Esophagus muscularis mucosa (tissue), 4 donors: ENCODE measurements at places on chromosomes 13 and 19. TPM values are rescaled to one million over a fixed set of nuclear protein-coding genes. Genes with fewer than 3 reads are reported as not detected.

PSG5 gene
- total RNA-seq = not detected

MCEMP1 gene
- 0.42 TPM for total RNA-seq

KMT2B gene
- 22.5 TPM for total RNA-seq

ICAM5 gene
- 0.42 TPM for total RNA-seq

MATK gene
- total RNA-seq = 2.9 TPM

ZNF227 gene
- total RNA-seq = 10.9 TPM

SYT3 gene
- total RNA-seq = 0.71 TPM

CYP2S1 gene
- 3.0 TPM for total RNA-seq

GRCh38 chr13:100738176-100738855, 63.7 kb upstream of the TMTC4 start:
- no peak for DNase-seq

- DNase-seq = no peak
Observed at GRCh38 chr13:70042193-70042592, 65.4 kb upstream of the ATXN8OS start.

DNA sequence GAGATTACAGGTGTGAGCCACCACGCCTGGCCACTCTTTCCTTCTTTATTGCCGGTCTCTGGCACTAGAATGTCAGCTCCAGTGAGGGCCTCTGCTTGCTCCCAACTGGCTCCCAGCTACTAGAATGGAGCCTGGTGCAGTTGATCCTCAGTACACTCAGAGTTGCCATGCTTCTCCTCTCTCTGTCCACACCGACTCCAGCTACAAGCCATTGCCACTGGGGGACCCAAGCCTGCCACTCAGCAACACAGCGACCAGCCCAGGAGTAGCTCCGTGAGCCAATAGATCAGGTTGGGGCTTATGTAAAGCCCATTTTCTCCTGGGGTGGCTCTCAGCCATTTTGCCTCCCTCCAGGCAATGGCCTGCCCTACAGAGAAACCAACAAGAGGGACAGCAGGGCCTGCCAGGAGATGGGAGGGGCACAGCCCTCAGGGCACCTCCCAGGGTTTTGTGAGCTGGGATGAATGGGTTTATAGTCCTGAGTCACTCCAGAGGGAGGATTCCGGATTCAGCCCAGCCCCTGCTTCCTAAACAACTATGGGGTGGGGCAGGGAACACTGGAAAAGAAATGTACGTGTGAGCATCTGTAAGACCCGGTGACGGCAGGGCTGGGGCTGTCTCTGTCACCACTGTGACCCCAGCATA, 36.5 kb downstream of the OPA3 start:
- DNase-seq = no peak

DNA sequence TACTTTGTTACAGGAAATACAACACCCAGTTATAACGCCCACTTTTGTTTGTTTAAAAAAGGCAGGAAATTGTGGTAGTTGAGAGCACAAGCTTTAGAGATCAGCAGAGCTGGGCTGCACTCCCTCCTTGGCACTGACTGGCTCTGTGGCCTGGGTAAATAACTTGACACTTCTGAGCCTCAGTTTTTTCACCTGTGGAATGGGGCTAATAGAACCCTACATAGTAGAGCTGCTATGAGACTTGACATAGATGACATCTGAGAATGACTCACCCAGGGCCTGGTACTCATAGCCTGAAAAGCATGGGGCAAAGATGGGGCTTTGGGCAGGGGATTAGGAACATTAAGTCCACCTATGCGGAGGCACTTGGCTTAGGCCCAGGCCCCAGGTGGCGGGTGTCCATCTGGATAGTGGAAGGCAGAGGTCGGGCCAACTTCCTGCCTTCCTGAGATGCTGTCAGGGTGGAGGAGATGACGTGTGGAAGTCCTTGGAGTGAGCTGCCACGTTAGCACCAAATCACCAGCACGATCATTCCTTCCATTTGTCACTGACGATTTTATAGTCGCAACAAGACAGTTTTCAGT, 159.1 kb downstream of the KATNAL1 start:
- no peak for DNase-seq

- DNase-seq = no peak
Observed at GRCh38 chr13:25281935-25282332, 5.4 kb downstream of the MTMR6 start.

GRCh38 chr13:95250961-95251360, 50.3 kb downstream of the ABCC4 start:
- no peak for DNase-seq

- no peak for DNase-seq
Observed at GRCh38 chr19:46482631-46483030, 11.3 kb upstream of the PNMA8A start.

DNA sequence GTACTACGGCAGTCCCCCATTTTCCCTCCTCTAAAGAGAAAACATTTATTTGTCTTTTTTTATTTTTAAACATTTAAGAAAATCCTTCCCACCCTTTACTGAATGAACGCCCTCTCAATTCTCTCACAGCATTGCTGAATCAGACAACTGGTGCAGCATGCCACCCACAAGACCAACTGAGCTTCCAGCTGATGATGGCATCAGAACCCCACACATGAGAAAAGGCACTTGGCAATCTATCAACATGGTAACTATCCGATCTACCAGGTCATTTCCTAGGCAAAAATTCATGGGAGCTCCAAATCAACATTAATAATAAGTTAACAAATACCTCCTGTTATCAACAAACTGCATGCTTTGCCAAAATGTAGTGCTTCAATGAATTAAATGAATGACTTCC, 43.1 kb downstream of the LHFPL6 start:
- no peak for DNase-seq

- DNase-seq = no peak
Observed at GRCh38 chr19:2700660-2701360, 1.7 kb downstream of the GNG7 start.

DNA sequence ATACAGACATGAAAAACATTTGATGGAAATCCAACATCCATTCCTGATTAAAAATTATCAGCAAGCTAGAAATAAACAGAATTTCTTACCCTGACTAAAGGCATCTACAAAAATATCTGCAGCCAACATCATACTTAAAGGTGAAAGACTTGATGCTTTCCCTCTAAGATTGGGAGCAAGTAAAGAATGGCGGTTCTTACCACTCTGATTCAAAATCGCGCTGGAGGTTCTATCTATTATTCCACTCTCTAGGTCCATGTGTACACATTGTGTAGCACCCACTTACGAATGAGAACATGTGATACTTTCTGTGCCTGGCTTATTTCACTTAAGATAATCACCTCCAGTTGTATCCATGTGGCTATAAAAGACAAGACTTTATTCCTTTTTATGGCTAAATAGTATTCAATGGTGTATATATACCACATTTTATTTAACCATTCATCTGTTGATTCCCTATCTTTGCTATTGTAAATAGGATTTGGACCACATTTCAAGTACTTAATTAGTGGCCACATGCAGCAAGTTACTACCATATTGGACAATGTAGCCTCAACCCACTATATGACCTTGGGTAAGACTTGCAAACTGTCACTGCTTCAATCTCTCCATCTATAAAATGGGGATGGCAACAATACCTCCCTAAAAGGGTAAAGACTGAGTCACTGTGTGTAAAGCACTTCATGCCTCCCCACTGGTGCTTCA, 38.4 kb upstream of the CYP2A7 start:
- DNase-seq = no peak

DNA sequence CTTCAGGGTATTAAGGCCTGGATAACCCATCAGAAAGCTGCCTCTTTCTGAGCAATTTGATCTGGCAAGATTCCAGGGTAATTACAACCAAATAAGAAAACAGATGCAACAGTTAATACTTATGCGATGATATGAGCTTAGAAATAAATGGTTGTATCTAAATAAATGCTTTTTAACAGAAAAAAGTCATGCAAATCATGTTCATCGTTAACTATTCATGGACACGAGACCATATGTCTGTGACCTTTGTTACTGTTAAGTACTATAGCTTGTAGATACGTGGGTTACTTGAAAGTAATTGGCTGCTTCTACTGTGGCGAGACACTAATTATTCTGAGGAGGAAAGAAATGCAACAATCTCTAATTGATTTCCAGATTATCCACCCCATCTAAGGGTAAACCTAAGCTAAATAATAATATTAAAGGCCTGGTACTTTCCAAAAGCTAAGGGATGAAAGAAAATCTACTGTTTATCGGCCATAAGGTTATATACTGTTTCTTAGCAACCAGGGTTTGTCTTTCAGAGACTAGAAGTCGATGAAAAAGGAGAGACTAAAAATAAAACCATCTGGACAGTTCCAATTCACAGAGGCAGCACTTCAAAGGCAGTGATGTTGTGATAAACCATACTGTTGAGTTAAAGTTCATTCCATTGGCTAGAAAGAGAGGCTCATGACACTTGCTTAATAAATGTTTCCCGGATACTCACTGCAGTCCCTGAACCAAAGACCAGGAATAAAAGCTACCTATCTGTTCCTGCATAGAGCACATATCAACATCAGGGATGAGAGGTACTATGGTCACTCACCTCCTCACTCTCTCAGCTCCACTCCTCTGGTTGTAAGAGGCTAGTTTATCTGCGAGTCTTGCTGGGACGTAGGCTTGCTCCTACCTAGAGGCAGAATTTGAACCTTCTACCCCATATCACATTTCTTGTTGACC, 1.5 kb downstream of the EPSTI1 start:
- DNase-seq = no peak

DNA sequence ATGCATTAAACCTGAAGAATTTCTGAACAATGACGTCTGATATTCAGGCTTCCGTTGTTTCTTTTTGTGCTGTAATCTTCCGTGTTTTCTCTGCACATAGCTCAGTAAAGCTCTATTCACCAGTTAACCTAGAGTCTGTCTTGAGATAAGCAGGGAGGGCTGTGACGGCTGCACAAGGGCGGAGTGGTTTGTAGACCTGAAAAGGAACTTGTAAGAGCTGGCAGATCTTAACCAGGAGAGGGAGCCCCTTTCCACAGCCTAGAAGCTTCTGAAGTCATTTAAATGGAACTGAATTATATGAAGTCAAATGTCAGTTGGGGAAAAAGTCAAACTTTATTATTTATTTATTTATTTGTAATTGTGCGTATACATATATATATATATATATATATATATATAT, 27.5 kb downstream of the DPRX start:
- DNase-seq = no peak

DNA sequence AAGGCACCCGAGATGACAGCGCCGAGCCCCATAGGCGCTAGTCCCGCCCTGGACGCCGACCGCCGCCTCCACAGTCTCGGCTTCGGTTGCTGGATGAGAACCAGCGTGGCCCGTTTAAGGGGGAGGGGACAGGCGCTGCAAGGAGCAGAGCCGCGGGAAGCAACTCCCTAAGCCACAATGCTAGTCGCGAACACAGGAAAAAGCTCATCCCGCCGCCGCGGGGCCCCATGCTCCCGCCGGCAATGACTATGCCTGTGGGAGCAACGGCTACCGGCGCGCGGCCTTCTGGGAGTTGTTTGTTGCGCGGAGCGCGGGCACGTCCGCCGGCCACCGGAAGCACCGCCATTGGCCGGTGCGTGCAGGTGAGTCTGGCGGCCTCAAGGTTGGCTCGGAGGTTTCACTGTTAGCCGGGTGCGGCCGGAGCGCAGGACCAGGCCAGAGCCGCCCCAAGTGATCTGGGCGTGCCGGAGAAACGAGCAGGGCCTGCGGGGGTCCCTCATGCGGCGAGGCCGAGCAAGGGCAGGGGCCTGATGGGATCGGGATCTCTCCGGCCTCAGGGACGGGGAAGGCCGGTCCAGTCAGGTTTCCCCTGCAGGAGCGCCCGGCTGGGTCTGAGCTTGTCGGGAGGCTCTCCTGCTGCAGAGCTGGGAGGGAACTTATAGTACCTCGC, at the start of gene ZNF544:
ZNF544 (plus strand) TSS at position 330 of the 670 bp plus-strand sequence. CDS start 15,110 bp downstream, outside the sequence.
- DNase-seq = no peak

DNA sequence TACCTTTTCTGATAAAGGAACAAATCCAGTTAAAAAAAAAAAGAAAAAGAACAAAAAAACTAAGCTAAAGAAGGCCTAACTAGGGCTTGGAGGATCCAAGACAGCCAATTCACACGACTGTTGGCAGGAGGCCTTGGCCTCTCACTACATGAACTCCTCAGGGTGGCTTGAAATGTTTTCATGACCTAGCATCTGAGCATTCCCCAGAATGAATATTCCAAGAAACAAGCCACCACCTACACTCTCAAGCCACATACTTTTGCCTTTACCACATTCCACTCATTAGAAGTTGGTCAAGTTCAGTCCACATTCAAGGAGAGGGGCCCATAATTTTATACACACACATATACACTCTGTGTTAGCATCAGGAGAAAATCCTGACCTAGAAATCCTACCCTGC, 97.6 kb upstream of the SIAH3 start:
- DNase-seq = no peak

- DNase-seq = no peak
Observed at GRCh38 chr19:50266041-50266440, 62.6 kb downstream of the MYH14 start.

- no peak for DNase-seq
Observed at GRCh38 chr13:36360903-36361302, 14.7 kb upstream of the SPART start.

DNA sequence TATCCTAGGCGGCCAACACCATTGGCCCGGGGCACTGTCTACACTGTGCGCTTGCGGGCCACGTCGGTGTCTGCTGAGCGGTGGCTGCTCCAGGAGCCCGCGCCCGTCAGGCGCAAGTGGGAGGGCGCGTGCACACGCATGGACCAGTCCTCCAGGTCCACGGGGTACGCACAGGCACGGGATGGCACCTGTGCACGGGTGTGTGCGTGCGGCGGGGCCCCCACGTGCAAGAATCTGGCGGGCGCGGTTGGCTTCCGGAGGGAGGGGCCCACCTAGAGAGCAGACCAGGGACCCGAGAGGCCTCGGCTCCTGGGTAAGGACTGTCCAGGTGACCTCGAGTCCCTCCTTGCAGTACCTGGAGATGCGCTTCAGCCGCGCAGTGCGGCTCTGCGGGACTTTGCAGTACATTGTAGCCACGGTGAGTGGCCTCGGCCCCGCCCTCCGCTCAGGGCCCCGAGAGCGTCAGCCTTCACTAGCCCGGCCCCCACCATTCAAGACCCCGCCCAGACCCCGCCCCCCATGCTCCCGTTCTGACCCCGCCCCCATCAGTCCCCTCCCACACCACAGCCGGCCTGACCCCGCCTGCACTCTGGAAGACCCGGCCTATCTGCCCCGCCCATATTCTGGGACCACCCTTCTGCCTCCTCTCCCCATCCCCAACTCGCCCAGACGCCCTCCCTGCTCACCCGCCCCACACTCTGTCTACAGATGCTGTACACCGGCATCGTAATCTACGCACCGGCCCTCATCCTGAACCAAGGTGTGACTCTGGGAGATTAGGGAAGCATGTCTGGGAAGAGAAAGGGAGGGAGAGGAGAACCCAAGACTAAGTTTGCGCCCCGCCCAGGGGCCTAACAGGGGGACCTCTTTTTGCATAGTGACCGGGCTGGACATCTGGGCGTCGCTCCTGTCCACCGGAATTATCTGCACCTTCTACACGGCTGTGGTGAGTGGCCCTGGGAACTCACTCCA, 2.3 kb downstream of the SLC5A5 start:
- no peak for DNase-seq
